Activated CD4-positive, alpha-beta T cell treated with anti-CD3 and anti-CD28 coated beads, Interleukin-2, amount 50 U/mL, for 16 hours (primary cell): ENCODE measurements at places on chromosomes 4 and X.
A peak's percentile ranks its signal among the peaks of the same experiment; 100 is the strongest.

- DNase-seq, result peak; percentile 76
These were observed 28.8 kb downstream of the PPP2R3B start for GRCh38 chrX:357693-358471.

- DNase-seq, result no peak
These were observed 880 bp upstream of the ETDC start for GRCh38 chrX:135308345-135308855.

DNA sequence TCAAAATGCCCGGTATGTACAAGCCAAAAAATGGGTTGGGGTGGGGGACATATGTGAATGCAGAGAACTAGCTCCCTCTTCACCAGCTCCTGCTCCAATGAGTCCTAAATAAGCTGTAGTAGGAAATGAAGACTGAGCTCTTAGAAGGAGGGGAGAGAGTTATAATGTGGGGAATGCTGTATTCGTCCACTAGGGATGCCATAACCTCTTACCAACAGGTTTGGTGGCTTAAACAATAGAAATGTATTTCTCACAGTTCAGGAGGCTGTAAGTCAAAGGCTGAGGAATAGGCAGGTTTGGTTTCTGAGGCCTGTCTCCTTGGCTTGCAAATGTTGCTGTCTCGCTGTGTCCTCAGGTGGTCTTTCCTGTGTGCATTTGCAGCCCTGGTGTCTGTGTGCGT, 4.4 kb upstream of the INPP4B start:
- DNase-seq, result no peak

DNA sequence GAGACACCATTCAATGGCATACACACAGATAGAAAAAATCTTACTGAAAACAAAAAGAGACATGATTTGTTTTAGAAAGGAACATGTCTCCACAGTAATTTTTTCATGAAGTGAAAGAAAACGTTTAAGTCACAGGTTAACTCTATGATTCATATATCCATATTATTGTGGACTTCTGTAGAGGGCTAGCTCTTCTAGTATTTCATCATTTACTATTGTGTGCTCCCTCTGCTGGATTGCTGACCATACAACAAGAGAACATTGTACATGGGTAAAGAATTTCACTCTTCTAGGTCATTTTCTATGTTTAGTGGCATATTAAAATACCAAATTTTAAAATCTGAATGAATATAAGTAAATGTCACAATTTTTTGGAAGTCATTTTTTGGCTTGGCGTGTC, 91.8 kb upstream of the POU3F4 start:
- DNase-seq, result peak; percentile 0

DNA sequence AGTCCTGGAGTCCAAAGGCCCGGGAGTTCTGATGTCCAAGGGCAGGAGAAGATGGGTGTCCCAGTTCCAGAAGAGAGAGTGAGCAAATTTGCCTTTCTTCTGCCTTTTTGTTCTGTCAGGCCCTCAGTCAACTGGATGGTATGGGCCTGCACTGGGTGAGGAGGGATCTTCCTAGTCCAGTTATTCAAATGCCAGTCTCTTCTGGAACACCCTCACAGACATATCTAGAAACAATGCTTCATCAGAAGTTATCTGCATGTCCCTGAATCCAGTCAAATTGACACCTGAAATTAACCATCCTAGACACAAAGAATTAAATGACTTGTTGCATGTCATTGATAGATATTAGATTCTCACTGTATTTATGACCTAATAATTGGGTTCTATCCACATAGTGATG, 48.5 kb upstream of the TSPAN5 start:
- DNase-seq, result no peak

GRCh38 chr4:93061826-93062225, 758.1 kb downstream of the GRID2 start:
- DNase-seq, result no peak

GRCh38 chr4:183977707-183978106, 72.6 kb downstream of the STOX2 start:
- DNase-seq, result no peak

DNA sequence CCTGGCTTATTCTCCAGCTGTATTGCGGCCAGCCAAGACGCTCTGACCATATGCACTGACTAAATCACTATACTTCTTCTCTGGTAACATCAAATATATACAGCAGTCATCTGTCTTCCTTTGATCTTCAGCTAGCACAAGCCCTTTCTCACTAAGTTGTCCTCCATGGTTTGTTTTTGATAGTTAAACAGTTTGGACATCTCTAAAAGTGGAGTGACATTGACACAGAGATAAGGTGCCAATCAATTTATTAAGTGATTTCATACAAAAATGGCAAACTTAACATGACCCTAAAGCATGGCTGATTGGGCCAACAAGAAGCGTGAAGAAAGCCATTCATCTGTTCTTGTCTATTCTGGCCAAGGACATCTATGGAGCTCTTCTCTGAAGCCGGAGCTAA, 334.9 kb downstream of the NKX6-1 start:
- DNase-seq, result no peak

DNA sequence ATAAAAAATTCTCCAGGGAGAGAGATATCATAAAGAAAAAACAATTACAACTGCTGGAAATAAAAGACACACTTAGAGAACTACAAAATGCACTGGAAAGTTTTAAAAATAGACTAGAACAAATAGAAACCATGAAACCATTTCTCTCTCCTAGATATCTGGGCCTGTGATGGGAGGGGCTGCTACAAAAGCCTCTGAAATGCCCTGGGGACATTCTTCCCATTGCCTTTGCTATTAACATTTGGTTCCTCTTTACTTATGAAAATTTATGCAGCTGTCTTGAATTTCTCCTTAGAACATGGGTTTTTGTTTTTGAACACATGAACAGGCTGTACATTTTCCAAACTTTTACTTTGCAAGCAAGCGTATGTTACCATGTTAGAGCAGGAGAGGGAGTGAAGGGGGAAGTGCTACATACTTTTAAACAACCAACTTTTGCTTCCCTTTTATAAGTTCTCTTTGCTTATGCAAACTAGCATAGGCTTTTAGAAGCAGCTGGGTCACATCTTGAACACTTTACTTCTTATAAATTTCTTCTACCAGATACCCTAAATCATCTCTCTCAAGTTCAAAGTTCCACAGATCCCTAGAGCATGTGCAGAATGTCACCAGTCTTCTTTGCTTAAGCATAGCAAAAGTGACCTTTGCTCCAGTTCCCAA, 47.9 kb upstream of the PACRGL start:
- no peak for DNase-seq

- no peak for DNase-seq
These were observed 120.7 kb downstream of the GLRA3 start for GRCh38 chr4:174708381-174708780.

- DNase-seq, result no peak
These were observed 102.2 kb downstream of the SPCS3 start for GRCh38 chr4:176422001-176422400.

DNA sequence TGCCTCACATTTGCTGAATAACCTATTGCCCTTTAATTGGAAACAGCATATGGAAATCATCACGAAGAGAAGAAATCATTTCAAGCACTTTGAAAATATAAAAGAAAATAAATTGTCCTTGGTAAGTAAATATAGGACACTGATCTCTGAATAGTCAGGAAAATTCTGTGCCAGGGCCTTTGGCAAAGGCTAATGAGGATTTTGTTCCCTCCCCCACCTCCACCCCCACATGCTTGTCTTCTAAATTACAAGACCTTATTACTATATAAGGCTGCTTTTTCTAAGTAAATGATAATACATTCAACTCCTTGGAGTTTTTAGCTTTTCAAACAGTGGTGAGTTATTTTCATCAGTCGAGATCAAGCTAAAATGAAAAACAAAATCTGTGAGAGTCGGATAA, 15.8 kb downstream of the SYNPO2 start:
- no peak for DNase-seq

- DNase-seq, result no peak
These were observed 36.2 kb upstream of the GRIA2 start for GRCh38 chr4:157184300-157184699.

DNA sequence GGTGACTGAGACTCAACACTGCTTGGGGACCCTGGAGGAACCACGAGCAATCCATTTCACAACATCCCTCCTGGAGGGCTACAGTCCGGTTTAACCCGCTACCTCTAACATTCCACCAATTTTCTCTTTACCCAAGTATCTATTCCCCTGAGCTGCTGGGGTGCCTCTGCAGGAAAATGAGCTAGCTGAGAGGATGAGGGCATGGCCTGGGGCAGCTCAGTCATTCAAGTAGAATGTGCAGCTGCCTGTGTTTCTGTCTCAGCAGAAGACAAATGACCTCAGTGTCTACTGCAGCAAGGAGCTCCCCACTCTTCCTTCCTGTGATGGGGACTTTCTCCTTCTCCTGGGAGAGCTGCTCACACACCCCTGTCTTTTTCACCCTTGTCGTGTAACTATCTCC, 120.8 kb downstream of the ZNF518B start:
- DNase-seq, result no peak

- no peak for DNase-seq
These were observed 67.5 kb downstream of the NEUROG2 start for GRCh38 chr4:112448306-112449132.

DNA sequence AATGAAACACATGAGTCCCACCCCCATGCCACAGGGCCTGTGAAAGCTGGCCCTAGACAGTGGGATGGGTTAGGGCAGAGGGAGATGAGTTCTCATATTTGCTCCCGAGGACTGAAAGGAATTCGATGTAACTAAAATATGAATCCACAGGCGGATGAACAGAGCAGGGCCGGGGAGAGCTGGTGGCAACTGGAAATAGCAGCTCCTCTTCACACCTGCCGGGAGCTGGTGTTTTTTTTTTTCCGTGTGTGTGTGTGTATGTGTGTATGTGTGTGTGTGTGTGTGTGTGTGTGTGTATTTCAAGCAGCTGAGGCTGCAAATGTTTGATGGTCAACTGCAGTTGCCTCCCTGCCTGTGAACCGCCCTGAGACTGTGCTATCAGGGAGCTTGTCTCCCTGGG, 115.1 kb upstream of the PSAPL1 start:
- DNase-seq, result no peak
